ENCODE measurements at places on chromosomes 6 and 20.
A peak's percentile ranks its signal among the peaks of the same experiment; 100 is the strongest.

GRCh38 chr6:2958776-2959175 lies 12.6 kb downstream of the SERPINB6 start:
- no peak for DNase-seq

DNA sequence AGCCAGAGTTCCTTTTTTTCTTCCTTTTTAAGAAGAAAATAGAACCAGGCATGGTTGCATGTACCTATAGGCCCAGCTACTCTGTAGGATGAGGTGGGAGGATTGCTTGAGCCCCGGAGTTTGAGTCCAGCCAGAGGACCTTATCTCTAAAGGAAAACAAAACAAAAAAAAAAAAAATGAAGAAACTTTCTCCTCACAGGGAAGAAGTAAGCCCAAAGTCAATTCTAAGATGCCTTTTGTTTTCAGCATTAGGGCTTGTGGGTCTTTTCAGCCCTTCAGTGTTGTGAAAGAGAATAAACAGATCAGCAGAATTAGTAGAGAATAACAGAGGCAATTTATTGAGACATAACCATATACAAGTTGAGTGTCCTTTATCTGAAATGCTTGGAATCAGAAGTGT lies 26.8 kb downstream of the ZNF451 start:
- DNase-seq: peak; percentile 42

- DNase-seq: no peak
These were observed 109.3 kb downstream of the TENT5A start for GRCh38 chr6:81643156-81643555.

GRCh38 chr20:13278812-13279570 lies 57.9 kb downstream of the ISM1 start:
- DNase-seq: no peak

GRCh38 chr6:150322466-150322871 lies 46.3 kb upstream of the IYD start:
- DNase-seq: peak; percentile 12

DNA sequence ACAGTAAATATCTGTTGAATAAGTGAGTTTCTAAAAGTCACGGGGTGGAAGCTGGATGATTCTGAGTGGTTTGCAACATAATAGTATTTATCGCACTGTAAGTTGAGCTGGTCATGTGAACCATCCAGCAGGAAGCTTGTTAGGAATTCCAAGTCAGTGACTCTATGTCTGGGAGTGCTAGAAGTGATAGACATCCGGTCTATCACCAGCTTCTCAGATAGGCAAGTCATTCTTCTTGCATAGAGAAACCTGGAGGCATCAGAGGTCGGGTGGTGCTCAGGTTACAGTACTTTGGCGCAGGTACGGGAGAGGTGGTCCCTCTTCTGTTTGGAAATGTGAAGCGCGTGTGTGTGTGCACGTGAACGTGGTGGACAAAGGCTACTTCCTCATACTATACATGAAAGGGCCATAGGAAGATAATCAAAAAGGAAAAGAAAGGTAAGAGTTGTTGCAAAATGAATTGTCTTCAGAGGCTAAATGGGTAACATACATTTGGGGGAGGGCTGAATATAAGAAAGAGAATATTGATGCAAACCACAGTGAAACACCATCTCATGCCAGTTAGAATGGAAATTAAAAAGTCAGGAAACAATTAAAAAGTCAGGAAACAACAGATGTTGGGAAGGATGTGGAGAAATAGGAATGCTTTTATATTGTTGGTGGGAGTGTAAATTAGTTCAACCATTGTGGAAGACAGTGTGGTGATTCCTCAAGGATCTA lies 299.3 kb upstream of the ZFP64 start:
- DNase-seq: peak; percentile 87

DNA sequence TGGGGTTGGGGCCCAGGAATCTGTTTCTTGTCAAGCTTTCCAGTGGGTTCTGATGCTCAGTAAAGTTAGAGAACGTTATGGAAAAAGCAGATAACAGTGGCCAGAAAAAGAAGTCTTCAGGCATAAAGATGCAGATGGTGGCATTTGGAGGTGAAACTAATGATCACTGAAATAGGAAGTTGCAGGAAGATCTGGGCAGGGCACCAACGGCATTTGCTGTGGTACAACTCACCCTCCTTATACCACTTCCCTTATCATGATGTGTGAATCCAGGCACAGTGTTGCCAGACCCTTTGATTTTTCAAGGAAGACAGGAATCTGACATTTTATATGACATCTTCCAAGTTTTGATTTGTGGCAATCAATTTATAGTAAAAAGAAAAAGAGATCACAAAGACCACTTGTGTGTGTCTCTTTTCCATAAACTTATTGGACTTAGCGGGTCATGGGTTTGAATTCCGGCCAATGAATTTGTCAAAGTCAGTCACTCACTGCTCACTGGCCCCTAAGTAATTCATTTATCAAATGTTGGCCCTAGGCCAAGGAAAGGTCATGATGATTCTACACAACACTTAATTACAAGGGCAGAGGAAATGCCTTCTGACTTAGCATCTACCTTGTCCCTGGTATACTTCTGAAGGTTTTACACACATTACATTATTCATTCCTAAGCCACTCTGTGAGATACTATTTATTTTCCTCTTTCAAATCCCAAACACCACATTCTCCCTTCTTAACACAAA lies 37.6 kb downstream of the LAMP5 start:
- DNase-seq: no peak

GRCh38 chr6:12296255-12296573 lies 6.1 kb downstream of the EDN1 start:
- DNase-seq: peak; percentile 85

GRCh38 chr20:38776363-38776762 lies 28.1 kb downstream of the ACTR5 start:
- DNase-seq: no peak

GRCh38 chr20:48769069-48769983 lies 58.5 kb downstream of the PREX1 start:
- DNase-seq: peak; percentile 31

DNA sequence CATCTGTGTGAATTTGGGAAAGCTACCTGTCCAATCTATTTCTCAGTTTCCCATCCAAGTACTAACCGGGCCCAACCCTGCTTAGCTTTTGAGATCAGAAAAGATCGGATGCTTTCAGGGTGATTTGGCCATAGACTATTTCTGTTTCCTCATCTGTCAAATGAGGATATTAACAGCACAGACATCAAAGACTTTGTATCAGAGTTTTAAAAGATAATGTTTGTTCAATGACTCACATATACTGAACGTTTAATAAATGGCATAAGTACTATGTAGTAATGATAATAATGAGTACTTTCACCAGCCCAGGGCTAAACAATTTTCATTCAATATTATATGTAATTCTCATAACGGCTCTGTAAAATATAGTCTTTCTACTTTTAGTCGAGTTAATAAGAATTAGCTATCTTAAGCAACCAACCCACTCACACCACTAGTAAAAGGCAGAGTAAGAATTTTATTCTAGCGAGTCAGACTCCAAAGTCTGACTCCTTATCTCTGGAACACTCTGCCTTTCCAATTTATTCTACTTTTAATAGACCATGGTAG lies 216.5 kb downstream of the ARHGAP18 start:
- DNase-seq: peak; percentile 28

DNA sequence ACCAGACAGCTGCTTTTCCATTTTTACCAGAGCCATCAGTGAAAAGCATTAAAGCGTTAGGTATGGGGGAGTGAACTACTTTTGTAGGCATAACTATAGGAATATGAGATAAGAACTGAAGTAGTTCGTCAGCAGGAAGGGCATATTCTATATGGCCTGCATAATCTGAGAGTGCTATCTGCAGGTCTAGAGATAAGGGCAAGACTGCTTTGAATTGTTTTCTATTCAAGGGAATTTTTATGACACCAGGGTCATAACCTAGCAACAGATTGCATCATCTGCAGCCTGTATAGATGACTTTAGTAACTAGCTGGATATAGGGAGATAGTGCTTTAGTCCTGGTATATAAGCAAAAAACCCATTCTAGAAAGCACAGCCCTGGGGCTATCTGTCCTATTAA lies 437.3 kb upstream of the HTR1E start:
- no peak for DNase-seq

DNA sequence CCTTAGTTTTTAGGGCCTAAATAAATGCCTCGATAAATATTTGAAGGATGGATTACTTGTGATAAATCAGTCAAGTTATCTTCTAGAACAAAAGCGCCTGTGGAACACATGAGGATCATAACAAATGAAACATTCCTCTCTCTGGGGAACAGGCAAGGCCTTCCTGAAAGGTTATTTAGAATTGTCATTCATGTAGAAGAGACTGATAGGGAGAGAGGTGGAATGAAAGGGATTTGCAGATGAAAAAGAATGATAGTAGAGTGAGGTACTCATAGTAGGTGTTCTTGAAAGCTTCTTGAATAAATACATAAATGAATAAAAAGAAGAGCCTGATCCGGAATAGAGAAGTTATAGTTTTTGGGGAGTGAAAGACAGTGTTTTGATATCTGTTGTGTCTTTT lies 30.5 kb downstream of the TSPYL4 start:
- no peak for DNase-seq

DNA sequence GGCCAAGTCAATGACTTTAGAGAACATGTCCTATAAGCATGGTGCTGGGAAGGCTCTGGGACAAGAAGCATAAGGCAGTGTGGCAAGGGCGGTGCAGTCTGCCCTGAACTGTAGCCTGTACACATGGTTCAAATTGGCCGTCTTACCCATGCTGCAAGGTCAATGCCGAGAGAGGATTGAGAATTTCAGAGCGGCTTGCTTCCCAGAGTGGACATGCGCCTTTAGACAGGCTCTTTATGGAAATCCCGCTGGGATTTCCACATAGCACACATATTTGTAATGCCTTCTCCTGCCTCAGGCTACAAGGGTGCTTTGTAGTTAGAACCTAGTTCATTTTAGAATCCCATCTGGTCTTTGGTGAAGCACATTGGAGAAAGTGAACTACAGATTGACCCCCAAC lies 36.1 kb upstream of the CEP162 start:
- peak; percentile 3 for DNase-seq

- no peak for DNase-seq
These were observed 36.0 kb downstream of the DNAH8 start for GRCh38 chr6:38750968-38751615.

DNA sequence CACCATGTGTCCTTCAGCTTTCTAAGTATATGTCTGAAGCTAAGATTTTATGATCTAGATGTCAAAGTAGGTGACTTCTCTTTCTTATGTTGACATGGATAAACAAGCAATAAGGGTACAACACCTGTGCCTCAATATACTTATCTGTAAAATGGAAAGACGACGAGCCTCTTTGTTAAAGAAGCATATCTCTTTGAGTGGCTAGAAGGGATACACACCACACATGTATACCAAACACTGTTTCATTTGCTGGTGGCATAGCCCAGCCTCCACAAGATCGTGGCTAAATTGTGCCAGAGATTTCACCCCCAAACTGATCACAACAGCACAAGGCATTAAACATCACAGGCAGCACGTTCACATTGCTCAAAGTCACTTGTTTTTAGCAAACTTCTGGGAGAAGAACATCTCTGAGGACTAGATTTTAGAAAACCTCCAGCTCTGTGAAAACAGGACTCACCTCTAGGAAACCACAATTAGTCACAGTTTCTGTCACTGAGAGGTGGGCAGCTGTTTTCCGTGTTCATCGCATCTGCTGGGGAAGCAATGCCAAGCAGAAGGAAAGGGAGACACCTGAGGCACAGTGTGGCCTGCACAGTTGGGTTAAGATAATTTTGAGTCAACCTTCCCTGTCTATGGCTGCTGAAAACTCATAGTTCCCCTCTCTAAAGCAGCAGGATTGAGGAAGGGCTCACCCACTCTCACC lies 263.0 kb upstream of the PLCB4 start:
- DNase-seq: no peak

- DNase-seq: no peak
These were observed 11.7 kb downstream of the UST start for GRCh38 chr6:148758492-148758891.

GRCh38 chr6:168557512-168557911 lies 116.5 kb downstream of the SMOC2 start:
- DNase-seq: no peak

DNA sequence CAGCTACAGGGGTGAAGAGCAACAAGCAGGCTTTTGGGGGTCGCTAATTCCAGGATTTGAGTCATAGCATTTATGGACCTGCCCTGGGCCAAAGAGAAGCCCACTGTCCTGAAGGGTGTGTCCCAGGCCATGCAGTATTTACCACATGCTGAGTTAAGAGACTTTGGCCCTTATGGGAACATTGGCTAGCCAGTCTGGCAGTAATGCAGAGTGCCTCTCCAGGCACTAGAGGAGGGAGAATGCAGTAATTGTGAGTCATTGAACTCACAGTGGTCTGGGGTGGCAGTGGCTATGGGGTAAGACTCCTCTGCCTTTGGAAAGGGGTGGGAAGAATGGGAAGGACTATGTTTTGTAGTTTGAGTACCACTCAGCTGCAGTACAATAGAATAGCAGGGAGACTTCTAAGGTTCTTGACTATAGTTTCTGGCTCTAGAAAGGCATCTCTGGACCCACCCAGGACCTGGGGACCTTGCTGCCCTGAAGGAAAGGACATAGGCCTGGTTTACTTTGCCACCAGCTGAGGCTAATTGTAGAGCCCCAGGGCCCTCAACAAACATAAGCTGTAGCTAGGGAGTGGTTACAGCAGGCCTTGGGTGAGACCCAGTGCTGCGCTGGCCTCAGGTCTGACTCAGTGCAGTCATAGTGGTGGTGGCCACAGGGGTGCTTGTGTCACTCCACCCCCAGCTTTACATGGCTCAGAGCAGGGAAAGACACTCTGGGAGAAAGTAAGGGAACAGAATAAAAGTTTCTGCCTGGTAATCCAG lies 520.9 kb downstream of the HTR1B start:
- no peak for DNase-seq

GRCh38 chr6:132063738-132064137 lies 112.6 kb upstream of the CCN2 start:
- peak; percentile 77 for DNase-seq

DNA sequence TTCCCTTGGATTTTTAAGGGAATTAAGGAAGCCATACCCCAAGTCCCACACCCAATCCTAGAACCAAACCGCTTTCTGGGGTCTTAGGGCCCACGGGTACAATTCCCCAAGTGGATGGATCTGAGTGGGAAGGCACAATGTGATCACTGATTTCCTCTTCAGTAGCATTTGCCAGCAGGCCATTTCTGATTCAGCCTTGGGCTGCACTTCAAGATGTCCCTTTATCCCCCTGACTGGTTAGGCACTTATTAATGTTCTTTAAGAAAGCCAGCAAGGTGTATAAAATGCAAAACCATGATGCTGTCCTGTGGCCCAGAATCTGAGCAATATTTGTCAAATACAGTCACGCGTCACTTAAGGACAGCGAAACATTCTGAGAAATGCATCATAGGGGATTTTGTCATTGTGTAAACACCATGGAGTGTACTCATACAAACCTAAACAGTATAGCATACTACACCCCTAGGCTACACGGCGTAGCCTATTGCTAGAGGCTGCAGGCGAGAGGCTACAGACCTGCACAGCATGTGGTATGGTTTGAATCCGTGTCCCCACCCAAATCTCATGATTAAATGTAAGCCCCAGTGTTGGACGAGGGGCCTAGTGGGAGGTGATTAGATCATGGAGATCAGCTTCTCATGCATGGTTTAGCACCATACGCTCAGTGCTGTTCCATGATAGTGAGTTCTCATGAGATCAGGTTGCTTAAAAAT lies 234.2 kb downstream of the NRN1 start:
- no peak for DNase-seq

- no peak for DNase-seq
These were observed 55.3 kb upstream of the TINAG start for GRCh38 chr6:54252916-54253315.
